ENCODE measurements at places on chromosomes 1 and 21.
A peak's percentile ranks its signal among the peaks of the same experiment; 100 is the strongest.

- no peak for DNase-seq
These were observed 290.8 kb downstream of the LRRC7 start for GRCh38 chr1:69858534-69858933.

- DNase-seq: no peak
These were observed 8.6 kb upstream of the EPHA2 start for GRCh38 chr1:16164213-16165072.

DNA sequence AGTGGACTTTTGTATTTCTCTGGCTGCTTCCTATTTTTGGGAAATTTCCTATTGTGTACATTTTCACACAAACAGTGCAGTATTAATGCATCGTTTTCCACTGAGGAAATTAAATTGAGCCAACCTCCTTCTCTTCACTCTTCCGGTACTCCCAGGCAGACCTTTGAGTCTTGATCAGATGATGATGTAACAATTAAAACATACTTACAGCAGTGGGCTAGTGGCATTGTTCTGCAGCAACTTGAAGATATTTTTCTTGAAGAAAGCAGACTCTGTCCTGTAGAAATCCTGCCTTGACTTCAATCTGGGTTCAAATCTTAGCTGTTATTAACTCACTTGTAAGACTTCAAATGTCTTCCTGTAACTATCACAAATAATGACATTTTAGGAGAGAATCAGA lies 19.0 kb upstream of the TMEM200B start:
- DNase-seq: no peak

- no peak for DNase-seq
These were observed 123.2 kb downstream of the NTNG1 start for GRCh38 chr1:107264007-107264406.

DNA sequence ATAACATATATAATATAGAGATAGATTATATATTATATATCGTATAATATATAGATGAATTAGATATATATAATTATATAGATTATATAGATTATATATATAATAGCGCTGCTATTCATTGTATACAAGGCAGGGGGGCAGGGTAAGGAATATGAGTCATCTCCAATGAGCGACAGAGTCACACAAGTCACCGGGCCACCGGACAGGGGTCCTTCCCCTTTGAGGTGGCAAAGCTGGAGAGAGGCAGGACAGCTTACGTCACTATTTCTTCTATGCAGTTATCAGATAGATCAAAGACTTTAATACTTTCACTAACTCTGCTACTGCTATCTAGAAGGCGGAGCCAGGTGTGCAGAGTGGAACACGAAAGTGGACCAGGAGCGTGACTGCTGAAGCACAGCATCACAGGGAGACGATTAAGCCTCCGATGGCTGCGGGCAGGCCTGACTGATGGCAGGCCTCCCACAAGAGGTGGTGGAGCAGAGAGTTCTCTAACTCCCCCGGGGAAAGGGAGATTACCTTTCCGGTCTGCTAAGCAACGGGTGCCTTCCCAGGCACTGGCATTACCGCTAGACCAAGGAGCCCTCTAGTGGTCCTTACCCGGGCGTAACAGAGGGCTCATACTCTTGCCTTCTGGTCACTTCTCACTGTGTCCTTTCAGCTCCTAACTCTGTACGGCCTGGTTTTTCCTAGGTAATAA lies 2154.7 kb downstream of the MRPL39 start:
- DNase-seq: no peak

DNA sequence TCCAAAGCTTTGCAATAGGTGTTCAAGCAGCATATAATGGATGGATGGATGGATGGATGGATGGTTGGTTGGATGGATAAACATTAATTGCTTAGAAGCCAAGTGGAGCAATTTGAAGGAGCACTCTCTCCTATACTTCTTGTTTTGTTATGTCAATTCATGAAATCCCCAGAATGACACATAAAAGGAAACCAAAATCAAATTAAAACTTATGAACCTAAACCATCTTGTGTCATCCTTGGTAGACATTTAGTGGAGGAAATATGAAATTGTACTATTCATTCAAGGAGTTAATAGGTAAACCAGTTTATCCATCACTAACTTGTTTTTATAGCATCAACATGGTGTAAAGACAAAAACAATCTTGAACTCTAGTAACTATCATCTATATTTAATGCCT lies 122.5 kb downstream of the NR5A2 start:
- no peak for DNase-seq

DNA sequence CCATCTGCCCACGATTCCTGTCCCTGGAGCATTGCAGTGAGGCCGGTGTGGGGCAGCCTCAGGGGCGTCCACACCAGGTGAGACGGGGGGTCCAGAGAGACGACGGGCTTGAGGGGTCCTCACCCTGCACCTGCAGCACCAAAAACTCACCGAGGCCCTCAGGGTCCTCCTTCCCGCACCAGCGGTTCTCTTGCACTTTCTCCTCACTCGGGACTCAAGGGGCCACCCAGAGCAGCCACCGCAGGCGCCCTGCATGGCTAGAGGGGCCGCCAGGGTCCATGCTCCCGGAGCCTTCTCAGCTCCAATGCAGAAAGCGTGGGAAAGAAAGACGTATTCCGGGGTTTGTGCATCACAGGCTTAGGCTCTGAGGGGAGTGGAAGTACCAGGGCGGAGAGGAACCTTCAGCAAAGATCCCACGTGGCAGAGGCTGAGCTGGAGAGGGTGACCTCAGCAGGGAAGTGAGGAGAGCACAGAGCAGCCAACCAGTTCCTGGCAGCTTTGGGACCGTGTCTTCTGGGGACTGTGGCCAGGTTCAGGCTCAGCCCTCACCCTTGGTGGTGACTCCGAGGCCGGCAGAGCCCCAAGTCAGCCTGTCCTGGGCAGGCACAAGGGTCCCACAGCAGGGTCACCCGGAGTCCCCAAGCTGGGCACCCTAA lies 19.5 kb upstream of the COL6A2 start:
- no peak for DNase-seq

GRCh38 chr1:17653728-17654351 lies 101.3 kb upstream of the ACTL8 start:
- peak; percentile 35 for DNase-seq

GRCh38 chr1:147214325-147214724 lies 10.8 kb downstream of the FMO5 start:
- DNase-seq: no peak

DNA sequence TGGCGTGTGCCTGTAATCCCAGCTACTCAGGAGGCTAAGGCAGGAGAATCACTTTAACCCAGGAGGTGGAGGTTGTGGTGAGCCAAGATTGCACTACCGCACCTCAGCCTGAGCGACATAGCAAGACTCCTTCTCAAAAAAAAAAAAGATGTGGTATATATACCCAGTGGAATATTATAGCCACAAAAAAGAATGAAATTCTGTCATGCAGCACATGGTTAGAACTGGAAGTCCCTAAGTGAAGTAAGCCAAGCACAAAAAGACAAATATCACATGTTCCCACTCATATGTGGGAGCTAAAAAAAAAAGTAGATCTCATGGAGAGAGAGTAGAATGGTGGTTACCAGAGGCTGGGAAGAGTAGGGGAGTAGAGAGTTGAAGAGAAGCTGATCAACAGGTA lies 18.7 kb downstream of the PSMB4 start:
- DNase-seq: no peak

GRCh38 chr1:159296706-159297375 lies 5.3 kb upstream of the FCER1A start:
- no peak for DNase-seq

- DNase-seq: no peak
These were observed 23.5 kb upstream of the LHX4 start for GRCh38 chr1:180206581-180206980.

GRCh38 chr1:27102707-27103468 lies 52.0 kb downstream of the SLC9A1 start:
- DNase-seq: peak; percentile 31

- DNase-seq: no peak
These were observed 16.5 kb upstream of the PRDM16 start for GRCh38 chr1:3052501-3052900.

- no peak for DNase-seq
These were observed 50.2 kb upstream of the WASF2 start for GRCh38 chr1:27539901-27540861.

DNA sequence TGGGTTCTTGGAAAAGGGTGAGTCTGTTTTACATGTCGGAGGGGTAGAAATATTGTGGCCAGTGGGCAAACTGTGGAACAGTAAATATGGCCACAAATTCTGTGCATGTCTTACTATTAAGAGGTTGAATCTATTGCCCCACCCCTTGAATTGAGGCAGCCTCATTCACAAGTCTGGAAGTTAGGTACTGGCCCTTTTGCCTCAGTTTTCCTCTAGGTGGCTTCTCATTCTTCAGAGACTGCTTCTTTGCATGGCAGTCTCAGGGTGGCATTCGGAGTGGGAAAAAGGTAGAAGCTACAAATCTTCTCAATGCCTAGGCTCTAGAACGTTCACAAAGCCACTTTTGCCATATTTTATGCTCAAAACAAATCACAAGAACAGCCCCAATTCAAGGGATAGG lies 57.2 kb downstream of the SLC9C2 start:
- DNase-seq: no peak

DNA sequence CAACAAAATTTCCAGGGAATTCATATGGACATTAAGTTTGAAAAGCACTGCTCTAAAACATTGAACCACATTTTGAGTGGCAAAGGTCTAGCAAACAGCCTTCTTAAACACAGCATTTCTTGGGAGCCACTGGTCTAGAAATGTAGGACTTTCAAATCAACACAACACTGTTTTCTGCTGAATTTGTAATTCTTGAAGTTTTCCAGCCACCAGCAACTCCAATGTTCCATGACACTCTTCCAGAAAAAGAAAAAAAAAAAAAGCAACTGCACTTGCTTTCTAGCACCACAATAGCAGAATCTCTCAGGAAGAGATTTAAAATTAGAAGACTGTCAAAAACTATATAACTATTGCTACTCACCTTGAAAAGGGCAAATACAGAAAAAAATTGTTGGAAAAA lies 4.5 kb downstream of the SYDE2 start:
- no peak for DNase-seq

- DNase-seq: no peak
These were observed 775 bp downstream of the TMEM125 start for GRCh38 chr1:43270421-43271095.

DNA sequence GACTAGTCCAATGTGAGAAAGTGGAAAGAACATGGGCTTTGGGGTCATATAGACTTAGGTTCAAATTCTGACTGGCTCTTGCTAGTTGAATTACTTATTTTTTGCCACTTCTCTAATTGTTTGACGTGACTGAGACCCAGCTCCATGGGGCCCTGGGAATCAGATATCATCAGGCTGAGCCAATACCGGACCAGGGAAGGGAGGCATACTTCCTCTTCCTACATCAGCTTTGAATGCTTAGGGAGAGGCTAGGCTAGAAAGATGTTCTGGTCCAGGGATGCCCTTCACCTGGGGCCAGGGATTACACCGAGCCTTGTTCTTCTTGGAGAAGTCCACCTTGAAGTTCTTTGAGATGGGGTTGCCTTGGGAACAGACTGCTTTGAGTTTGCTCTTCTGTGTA lies 3.7 kb upstream of the NR1I3 start:
- no peak for DNase-seq

DNA sequence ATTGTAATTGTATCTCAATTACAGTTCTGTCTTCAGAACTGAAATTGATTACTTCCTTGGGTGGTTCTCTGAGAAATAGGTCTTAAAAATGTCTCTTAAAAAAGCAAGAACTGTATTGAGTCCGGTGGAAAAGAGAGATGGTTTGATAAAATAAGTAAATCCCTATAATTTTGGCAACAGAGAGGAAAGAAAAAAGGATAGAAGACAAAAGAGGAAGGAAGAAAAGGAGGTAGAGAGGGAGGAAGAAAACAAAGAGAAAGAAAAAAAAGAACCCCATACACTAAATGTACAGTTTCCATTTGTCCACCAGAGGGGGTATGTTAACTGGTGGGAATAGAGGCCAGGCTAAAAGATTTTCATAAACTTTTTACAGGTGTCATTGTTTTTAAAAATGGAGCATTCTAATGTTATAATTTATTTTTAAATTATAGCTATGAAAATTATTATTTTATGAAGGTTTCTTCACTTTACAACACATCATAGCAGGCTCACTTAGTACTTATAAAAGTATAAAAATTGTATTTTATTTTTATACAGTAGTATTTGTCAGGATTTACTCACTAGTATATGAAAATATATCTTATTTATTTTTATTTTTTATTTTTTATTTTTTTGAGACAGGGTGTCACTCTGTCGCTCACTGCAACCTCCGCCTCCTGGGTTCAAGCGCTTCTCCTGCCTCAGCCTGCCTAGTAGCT lies 2.1 kb upstream of the UBE2T start:
- no peak for DNase-seq

DNA sequence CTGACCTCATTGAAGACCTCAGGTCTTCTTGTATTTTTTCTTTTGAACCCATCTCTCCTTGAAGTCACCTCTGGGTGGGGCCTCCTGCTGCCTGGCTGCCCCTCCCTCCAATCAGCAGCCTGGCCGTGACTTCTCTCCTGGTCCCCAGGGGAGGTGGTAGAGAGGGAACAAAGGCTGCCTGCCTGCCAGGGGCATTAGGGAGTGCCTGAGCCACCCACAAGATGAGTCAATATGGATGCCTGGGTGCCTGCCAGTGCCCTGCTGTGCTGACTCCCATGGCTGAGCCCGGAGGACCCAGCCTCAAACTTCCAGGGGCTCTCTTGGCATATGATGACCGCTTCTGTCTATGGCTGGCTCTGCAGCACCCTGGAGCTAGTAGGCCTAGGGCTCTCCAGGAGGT lies 5.3 kb upstream of the CDCP2 start:
- DNase-seq: no peak

- no peak for DNase-seq
These were observed 310.6 kb downstream of the SEC16B start for GRCh38 chr1:177659281-177659680.

DNA sequence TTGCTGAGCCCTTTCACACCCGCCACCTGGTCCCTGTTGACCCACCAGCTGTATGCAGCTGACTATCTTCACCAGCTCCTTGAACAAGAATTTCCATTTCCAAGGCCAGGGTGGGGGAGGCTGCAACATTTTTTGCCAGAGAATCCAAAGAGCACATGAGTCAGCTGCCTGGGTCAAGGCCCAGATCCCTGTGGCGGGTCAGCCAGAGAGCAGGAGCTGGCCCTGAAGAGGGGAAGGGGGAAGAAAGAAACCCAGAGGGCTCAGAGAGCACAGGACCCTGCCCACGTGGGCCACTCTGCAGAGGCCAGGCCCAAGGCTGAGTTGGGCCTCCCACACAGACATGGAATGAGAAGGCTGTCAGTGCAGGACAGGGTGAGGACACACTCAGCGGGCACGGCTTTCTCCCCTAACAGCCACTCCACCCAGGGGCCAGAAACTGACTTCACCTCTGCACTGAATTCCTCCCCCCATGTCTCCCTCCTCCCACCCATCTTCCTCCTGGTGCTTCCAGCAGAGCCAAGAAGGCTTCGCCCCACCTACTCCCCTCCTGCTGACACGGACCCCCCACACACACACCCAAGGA lies 28.9 kb downstream of the S100A6 start:
- DNase-seq: no peak
